Left renal cortex interstitium (tissue), 4 donors: ENCODE measurements at places on chromosomes 3 and 15. TPM values are rescaled to one million over a fixed set of nuclear protein-coding genes. Genes with fewer than 3 reads are reported as not detected.

TTC23 gene
- polyA plus RNA-seq: 33.3 TPM

IL16 gene
- polyA plus RNA-seq: 5.6 TPM

POLQ gene
- 4.7 TPM for polyA plus RNA-seq

GATA2 gene
- polyA plus RNA-seq: 45.5 TPM
